Smooth muscle cell of the umbilical artery (primary cell): ENCODE measurements at places on chromosomes 2 and 18. TPM values are rescaled to one million over a fixed set of nuclear protein-coding genes. Genes with fewer than 3 reads are reported as not detected.

Gene KIF1A
- under 0.01 and 0.14 TPM in 2 replicates for total RNA-seq

Gene PPP1R1C
- total RNA-seq = 0.28 TPM in 1 of 2 replicates, not detected in the other

Gene AP1S3
- 8.0 and 12.6 TPM in 2 replicates for total RNA-seq

Gene LBX2
- 1.3 and 1.8 TPM in 2 replicates for total RNA-seq

Gene PLA2R1
- 8.0 TPM in 2 replicates for total RNA-seq

Gene TUBA3E
- total RNA-seq = 0.09 TPM in 1 of 2 replicates, not detected in the other

Gene UGT1A4
- not detected in 2 replicates for total RNA-seq

Gene MYL12B
- total RNA-seq = 372 and 376 TPM in 2 replicates
